RWPE2 (cell line): ENCODE measurements at places on chromosomes 5 and 9.

DNA sequence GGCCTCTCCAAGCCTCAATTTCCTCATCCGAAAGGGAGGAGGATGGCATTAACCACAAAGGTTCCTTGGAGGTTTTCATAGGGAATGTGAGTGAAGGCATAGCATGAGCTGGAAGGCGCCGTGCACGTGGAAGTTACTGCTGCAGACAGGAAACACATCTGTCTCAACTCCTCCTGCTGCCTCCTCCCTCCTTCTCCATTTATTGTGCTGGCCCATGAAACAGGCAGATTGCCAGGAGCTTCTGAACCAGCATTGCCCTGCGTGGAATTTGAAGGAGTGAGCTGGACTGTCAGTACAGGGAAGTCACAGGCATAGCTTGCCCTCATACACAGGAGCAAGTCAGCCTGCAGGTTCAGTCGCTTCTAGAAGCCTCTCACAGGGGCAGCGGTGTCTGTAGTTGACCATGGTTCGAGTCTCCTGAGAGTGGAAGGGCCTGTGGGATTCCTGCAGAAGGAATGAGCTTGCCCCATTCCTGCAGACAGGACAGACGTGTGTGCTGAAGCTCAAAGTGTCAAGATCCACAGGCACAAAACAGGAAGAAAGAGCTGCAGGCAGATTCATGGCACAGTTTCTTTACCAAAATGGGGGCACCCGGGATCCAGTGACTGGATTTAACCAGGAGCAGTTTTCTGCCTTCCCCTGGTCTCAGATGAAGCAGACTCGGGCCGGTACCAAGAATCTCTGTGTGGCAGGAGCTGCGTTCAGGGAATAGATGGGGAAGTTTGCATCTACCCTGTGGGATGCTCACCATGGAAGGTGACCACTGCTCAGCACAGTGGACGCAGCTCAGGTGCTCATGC lies 48.7 kb upstream of the CTSL start:
- no peaks in the 10 kb centered on the region for H3K27me3 ChIP-seq
- no peaks in the 10 kb centered on the region for H3K4me1 ChIP-seq
- DNase-seq, result no peak
- no peak overlapping the region for H3K4me3 ChIP-seq
- H3K27ac ChIP-seq, result no peak overlapping the region
- H3K36me3 ChIP-seq, result no peaks in the 10 kb centered on the region

DNA sequence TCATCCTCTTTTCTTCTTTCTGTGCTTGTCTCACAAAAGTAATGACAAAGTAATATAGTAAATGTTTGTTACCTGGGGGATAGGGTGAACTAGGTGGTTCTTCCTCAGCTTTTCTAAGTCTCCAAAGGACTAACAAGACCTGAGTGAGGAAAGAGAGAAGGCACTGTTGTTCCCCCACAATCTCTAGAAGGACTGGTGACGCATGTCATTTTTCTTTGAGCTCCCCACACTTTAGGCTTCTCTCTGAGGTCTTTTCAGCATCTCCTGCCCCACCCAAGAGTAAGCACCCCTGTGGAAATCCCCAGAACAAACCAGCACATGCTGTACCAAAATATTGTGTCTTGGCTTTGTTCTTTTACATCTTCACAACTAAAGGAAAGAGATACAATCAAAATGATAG lies 2.4 kb upstream of the IL7R start:
- no peaks in the 10 kb centered on the region for H3K36me3 ChIP-seq
- H3K27me3 ChIP-seq, result no peaks in the 10 kb centered on the region
- peak overlapping the region; percentile 96 for H3K27ac ChIP-seq
- H3K4me1 ChIP-seq, result peaks cover 53% of the 10 kb centered on the region
- H3K4me3 ChIP-seq, result no peak overlapping the region

DNA sequence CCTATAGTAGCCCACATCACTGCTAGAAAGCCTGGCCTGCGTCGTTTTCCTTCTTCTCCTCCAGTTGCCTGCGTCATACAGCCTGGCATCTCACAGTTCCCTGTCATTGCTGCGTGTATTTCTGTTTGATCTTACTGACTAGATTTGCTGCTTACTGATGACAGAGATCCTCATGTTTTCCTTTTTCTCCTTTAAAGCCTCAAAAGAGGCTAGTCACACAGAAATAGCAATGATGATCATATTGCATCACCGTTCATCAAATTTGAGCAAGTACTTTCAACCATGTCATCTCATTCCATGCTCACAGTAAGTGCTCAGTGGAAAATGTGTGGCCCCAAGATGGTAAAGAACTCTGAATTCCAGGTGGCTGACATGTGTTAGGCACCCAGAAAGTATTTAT lies 76.8 kb downstream of the MVB12B start:
- H3K27ac ChIP-seq, result no peak overlapping the region
- H3K36me3 ChIP-seq, result no peaks in the 10 kb centered on the region
- H3K27me3 ChIP-seq, result no peaks in the 10 kb centered on the region
- no peak for DNase-seq
- H3K4me1 ChIP-seq, result no peaks in the 10 kb centered on the region
- H3K4me3 ChIP-seq, result no peak overlapping the region

DNA sequence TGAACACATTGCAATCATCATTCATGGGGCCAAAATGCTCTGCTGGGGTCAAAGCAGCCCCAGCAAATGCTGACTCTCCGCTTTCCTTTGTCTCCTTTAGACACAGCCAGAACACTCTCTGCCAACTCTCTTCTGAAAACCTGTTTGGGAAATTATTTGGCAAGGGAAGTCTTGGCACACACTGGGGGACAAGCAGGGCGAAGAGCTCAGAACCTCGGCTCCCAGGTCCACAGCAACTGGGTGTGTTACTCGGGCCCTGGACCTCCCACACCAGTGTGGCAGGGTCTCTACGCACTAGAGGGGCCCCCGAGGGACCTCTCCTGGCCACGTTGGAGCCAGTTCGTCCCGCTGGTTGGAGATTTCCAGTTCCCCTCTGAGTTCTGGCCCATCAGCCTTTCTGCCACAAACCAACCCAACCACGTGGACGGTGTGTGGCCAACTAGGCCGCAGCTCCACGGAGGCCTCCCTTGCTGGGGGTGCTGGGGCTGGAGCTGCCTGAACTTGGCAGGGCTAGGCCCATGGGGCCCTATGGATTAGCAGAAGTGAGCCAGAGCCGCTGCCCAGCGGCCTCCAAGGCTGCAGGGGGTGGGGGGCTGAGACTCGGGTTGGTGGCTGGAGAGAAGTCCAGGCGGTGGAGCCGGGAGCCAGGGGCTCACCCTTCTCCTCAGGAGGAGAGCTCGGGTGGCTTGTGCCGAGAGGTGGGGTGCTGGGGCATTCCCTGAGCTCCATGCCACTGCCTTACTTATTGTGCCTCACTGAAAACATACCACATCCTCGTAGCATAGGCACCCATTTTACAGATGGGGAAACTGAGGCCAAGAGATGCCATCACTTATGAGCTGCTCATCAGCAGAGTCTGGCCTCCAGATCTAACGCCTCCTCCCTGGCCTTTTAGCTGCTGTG lies 46.8 kb upstream of the RNU6ATAC start:
- no peak overlapping the region for H3K27ac ChIP-seq
- H3K27me3 ChIP-seq, result no peaks in the 10 kb centered on the region
- no peak overlapping the region for H3K4me3 ChIP-seq

GRCh38 chr5:53133020-53133419 lies 23.5 kb upstream of the MOCS2 start:
- H3K27me3 ChIP-seq, result no peaks in the 10 kb centered on the region
- no peak overlapping the region for H3K4me3 ChIP-seq
- no peak for DNase-seq
- no peaks in the 10 kb centered on the region for H3K4me1 ChIP-seq
- no peak overlapping the region for H3K27ac ChIP-seq

- no peak overlapping the region for H3K4me3 ChIP-seq
- no peak overlapping the region for H3K27ac ChIP-seq
- DNase-seq, result no peak
- no peaks in the 10 kb centered on the region for H3K36me3 ChIP-seq
- H3K27me3 ChIP-seq, result no peaks in the 10 kb centered on the region
Observed at GRCh38 chr5:107533910-107534876, 136.5 kb downstream of the EFNA5 start.

GRCh38 chr9:132556714-132557113 lies 25.7 kb upstream of the BARHL1 start:
- no peaks in the 10 kb centered on the region for H3K36me3 ChIP-seq
- no peak overlapping the region for H3K27ac ChIP-seq
- no peak for DNase-seq
- no peak overlapping the region for H3K4me3 ChIP-seq

DNA sequence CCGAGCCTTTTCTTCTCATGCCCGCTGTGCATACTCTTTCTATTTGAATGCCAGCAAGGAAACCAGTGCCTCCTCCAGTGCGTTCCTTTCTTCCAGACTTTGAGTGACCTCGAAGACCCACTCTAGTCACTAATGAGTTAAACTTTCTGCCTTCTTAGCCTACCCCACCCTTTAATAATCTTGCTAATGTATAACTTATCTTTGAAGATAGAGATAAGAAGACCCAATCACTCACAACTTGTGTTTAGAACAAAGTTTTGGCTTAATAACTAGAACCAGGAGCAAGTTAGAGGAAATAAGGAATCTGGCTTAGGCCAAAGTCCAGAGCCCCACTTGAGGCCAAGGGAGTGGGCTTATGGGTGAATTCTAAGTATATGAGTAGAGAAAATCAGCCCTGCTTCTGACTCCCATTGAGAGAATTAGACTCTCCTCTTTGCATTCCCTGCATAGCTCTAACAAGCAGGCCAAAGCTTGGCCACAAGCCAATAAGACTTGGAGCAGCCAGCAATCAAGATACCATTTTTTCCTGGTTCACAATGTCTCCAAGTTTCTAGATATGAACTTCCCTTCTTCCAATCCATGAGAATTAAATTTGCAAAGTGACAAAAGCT lies 181.5 kb upstream of the PIK3R1 start:
- no peak overlapping the region for H3K4me3 ChIP-seq
- peaks cover 7% of the 10 kb centered on the region for H3K4me1 ChIP-seq
- H3K36me3 ChIP-seq, result no peaks in the 10 kb centered on the region
- H3K27ac ChIP-seq, result no peak overlapping the region
- H3K27me3 ChIP-seq, result no peaks in the 10 kb centered on the region

DNA sequence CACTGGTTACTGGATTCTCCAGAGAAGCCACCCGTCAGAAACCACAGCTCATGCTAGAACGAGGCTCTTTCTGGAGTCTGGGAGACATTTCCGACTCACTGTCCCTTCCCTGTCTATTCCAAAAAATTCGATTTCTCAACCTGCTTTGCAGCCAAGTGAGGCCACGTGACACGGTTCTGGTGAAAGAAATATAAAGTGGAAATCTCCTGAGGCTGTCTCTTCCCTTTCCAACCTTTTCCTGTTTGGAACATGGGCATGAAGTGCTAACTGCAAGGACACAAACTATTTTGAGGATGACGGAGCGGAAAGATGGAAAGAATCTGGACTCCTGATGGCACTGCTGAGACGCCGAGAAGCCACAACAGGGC lies 6.1 kb upstream of the PTGS1 start:
- no peak overlapping the region for H3K4me3 ChIP-seq
- H3K27ac ChIP-seq, result peak overlapping the region; percentile 63
- DNase-seq, result no peak
- peaks cover 40% of the 10 kb centered on the region for H3K4me1 ChIP-seq
- no peaks in the 10 kb centered on the region for H3K27me3 ChIP-seq

DNA sequence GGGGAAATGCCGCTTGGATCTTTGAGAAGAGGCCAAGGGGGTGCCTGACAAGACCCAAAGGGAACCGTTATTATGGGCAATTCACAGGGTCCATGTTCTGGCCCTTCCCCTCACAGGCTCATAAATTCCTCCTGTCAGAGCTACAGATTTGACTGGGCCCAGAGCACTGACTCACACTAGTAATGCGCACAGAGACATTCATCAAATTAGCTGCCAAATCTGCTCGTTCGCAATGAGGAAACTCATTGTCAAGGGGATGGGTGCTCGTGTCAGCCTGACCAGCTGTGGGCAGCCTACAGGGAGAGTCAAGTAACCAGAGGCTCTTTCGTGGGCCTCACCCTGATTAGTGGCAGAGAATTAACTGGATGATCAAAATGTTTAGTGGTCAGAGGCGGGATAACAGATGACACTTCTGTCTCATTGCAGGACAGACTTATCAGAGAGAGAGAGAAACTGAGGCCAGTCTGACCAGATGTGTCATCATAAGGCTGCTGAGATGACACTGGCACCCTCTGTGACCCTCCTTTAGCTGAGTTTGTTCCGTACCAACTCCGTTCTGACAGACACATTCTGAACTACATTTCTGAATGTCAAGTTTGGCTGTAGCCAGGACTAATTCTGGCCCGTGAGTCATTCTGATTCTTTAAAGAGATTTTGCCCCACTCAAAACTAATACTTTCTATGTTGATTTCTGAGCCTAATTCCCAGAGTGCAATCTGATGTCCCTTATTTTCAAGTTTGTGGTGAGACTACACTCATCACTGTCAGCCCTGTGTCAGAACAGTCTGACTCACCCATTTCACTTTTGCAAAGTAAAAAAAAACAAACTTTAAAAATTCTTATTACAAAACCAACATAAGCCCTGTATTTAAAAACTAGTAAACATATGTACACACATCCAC lies 377.1 kb downstream of the ACTL7B start:
- H3K36me3 ChIP-seq, result no peaks in the 10 kb centered on the region
- no peaks in the 10 kb centered on the region for H3K27me3 ChIP-seq
- peak; percentile 89 for DNase-seq

DNA sequence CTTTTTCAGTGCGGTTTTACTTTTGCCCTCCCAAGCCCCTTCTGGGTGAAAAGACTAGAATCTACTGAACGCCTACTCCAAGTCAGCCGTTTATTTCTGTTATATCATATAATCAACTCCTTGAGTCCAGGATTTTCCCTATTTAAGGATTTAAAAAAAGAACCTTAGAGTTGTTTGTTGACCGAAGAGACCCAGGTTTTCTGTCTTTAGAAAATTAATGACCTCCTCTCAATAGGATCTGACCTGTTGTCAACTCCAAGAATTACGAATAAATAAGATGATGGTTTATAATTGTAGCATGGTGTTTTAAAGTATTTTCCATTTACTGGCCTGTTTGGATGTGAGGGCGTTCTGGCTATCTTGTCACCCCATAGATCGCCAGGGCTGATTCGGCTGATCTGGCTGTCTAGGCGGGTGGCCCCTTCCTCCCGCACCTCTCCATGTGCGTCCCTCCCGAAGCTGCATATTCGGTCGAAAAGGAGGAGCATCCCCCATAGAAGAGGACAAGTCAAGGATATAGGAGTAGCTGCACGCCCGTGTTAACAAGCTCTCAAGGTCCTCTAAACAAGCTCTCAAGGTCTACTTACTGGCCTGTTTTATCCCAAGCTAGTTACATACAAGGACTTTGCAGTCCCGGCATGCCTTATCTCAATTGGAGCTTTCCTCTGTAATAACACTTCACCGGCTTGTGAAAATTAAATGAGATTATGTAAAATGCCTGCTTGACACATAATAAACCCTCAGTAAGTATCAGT lies 1.1 kb upstream of the UBAP2 start:
- peaks cover 12% of the 10 kb centered on the region for H3K4me1 ChIP-seq
- peak overlapping the region; percentile 75 for H3K27ac ChIP-seq
- H3K36me3 ChIP-seq, result peaks cover 2% of the 10 kb centered on the region
- H3K27me3 ChIP-seq, result no peaks in the 10 kb centered on the region
- DNase-seq, result no peak
- peak overlapping the region; percentile 62 for H3K4me3 ChIP-seq

DNA sequence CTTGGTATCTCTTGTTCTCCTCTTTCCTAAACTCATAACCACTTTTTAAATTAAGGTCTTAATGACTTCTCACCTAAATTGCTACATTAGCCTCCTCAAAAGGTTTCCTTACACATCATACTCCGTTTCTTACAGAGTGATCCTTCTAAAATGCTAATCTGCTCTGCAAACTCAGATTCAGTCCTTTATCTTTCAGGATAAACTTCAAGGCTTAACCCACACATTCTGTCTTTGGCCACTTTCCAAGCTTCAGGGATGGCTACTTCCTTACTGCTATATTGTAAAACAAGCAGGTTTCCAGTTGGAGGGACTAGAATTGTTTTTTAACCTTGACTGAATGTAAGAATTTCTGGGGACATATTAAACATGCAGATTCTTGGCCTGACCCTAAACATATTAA lies 105.5 kb upstream of the CHD1 start:
- no peaks in the 10 kb centered on the region for H3K27me3 ChIP-seq
- H3K36me3 ChIP-seq, result no peaks in the 10 kb centered on the region
- no peak for DNase-seq
- H3K4me1 ChIP-seq, result peaks cover 16% of the 10 kb centered on the region
- no peak overlapping the region for H3K27ac ChIP-seq
